Stimulated activated CD8-positive, alpha-beta memory T cell treated with anti-CD3 and anti-CD28 coated beads, Interleukin-7, amount 100 ng/mL, for 4 hours (primary cell): ENCODE measurements at places on chromosomes 11 and 22.

- DNase-seq: no peak
Measured at GRCh38 chr22:26267856-26268255, 98.6 kb downstream of the SEZ6L start.

GRCh38 chr11:70524096-70524922, 126.0 kb downstream of the CTTN start:
- no peak for DNase-seq

DNA sequence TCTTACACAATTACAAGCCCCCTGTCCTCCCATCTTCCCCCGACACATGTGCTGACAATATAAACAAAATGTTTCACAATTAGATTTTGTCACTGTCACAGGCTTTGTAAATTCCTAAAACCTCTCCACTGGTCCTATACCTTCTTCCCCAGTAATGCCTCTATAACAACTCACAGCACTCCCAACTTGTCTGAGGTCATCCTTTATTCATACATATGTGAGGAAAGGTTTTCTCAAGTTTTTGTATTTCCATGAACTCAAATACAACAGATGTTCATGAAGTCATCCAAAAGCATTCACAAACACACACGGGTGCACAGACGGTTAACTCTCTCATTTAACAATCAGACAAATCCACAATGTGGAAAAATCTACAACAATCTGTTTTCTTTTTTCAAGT, 1.9 kb downstream of the OR52H1 start:
- no peak for DNase-seq

- peak; percentile 65 for DNase-seq
Measured at GRCh38 chr22:22753526-22754267, 109.3 kb downstream of the GGTLC2 start.

DNA sequence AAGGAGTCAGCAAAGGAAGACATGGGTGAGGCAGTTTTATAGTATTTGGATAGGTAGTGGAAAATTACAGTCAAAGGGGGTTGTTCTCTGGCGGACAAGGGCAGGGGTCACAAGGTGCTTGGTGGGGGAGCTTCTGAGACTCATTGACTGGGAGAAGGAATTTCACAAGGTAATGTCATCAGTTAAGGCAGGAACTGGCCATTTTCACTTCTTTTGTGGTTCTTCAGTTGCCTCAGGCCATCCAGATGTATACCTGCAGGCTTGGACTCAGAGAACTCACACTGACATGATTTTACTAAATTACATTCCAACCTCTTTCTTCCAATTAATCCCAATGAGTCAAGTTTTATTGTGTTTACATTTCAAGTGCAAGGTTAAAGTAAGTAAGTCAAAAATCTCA, 240.5 kb upstream of the API5 start:
- DNase-seq: no peak

- no peak for DNase-seq
Measured at GRCh38 chr11:92738276-92738675, 231.2 kb upstream of the MTNR1B start.

DNA sequence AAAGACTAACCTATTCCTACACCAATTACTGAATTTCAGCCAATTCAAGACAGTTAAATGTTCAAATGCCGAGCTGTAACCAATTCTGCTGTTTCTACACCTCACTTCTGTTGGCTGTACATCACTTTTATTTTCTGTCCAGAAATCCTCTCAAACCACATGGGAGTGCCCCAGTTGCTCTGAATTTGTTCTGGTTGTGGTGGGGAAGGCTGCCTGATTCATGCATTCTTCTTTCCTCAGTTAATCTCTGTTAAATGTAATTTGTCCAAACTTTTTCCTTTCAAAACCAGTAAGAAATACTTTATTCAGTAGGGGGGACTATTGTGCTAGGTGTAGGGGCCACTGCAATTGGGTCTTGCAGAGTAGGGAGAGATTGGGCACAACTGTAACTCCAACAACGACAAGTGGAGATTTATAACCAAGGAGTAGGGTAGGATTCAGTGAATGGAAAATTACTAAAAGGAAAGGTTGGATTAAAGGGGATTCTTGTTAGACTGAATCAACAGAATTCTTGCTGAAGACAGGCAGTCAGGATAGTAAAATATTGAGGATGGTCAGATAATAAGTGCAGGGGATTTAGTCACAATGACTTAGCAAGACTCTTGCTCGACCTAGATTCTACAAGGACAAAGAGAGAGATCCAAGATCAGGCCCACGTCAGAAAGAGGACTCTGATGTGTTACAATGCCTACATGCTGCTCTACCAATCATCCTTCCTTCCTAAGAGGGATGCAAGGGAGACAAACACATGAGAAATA, 593.5 kb upstream of the FAT3 start:
- no peak for DNase-seq

DNA sequence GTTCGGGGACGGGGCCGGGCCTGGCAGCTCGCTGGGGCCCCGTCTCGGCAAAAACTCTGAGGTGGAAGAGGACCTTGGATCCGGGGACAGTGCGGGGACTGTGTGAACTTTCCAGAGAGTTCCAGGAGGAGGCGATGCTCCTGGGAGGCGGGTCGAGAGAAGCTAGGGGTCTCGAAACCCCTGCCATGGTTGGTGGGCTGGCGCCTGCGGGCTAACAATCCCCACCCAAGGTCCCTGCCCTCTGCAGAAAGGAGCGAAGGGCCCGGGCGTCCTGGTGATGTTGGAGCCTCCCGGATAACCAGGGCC, 4.7 kb upstream of the GRK2 start:
- no peak for DNase-seq

- no peak for DNase-seq
Measured at GRCh38 chr11:1481483-1481825, 5.1 kb downstream of the MOB2 start.

GRCh38 chr11:115469361-115469760, 34.9 kb downstream of the CADM1 start:
- DNase-seq: no peak

DNA sequence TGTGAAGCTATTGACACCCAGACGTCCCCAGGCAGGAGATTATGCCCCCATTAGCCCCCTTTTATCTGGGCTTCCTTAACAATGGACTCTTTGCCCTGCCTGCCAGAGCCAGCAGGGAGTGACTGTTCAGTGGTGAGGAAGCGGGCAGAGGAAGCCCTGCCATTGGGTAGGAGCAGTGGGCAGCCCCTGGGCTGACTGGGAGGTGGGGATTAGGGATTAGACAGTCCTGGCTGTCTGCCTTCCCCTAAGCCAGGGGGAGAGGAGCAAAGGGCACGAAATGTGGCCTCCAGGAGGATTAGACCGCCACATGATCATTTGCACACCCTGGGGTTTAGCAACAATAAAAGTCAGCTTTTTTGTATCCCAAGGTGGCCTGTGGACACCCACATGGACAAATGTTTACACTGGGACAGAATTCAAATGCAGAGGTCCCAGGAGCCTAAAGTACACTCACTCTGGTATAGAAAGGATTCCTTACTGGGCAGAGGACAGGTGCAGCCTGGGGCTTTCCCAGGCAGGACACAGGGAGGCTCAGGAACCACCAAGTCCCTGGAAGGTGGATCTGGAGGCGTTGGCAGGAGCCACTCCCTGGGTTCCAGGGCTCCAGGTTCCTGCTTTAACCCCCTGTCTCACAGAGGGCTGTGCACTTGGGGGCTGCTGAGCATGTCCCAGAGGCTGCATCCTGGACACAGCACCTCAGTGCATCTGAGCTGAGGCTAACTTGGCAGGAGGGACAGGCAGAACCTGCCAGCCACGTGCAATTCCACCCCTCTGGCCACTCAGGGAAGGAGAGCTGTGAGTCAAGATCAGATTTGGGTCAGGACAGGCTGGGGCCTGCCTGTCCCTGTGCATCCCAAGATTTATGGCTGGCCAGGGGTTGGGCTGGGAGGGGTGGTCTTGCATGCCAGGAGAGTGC, 2.1 kb downstream of the PNPLA3 start:
- DNase-seq: no peak

DNA sequence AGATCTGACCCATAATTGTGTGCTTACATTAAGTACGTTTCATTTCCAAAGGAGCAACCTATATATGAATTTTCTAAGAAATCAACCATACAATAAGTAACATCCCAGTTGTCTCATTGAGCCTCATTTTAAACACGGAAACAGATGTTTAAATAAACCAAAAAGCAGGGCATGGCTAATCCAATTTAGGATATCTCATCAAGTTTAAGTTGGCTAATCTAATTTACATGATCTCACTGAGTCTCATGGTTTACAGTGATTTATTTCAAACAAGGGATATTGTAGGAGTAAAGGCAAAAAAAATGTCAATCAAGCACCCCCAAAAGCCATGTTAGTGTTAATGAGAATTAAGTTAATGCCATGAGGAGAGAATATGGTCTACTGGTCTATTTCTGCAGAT, 499.8 kb upstream of the CCDC90B start:
- DNase-seq: no peak

GRCh38 chr11:130109386-130109785, 39.7 kb downstream of the APLP2 start:
- DNase-seq: no peak

DNA sequence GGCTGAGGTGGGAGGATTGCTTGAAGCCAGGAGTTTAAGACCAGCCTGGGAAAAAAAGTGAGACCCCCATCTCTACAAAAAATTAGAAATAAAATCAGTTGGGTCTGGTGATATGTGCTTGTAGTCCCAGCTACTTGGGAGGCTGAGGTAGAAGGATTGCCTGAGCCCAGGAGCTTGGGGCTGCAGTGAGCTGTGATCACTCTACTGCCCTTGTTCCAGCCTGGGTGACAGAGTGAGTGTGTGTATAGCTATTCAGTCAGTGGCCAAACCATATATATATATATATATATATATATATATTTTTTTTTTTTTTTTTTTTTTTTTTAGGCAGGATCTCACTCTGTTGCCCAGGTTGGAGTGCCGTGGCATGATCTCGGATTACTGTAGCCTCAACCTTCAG, 24.5 kb downstream of the ADM start:
- DNase-seq: no peak

- DNase-seq: no peak
Measured at GRCh38 chr22:44764974-44765373, 12.6 kb downstream of the ARHGAP8 start.

GRCh38 chr11:100557830-100558611, 129.1 kb upstream of the ARHGAP42 start:
- DNase-seq: no peak

GRCh38 chr11:15208378-15209222, 93.9 kb downstream of the INSC start:
- peak; percentile 45 for DNase-seq

DNA sequence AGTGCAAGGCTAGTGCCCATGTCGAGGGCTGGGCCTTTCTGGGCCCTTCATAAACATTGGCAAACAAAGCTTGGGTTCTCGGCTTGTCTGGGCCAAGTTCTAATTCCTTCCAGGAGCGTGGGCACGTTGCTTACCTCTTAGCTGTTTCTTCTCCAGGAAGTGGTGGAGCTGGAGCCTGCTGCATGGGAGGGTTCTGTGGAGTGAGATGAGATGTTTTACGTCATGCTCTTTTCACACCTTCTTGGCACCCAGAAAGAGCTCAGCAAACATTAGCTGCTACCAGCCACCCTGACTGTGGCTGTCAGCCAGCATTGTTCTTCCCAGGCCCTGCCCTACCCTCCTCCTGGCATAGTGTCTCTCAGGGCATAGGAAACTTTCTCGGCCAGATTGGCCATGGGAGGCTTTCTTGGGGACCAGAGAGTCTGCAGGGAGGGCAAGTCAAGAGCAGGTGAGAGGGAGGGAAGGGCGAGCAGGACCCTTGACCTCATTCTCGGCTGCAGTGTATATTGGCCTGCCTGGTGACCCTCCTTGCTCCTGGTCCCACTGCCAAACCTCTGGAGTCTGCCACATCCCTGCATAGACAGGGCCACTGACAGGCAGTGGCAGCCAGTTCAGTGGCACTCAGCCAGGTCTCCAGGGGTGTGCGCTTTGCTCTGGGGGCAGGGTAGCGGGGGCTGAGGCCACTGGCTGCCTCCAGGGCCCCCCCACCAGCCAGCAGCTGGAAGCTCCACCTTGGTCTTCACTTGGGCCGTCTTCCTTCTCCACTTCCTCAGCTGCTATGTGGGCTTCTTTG, 98.8 kb downstream of the BCR start:
- DNase-seq: peak; percentile 12

DNA sequence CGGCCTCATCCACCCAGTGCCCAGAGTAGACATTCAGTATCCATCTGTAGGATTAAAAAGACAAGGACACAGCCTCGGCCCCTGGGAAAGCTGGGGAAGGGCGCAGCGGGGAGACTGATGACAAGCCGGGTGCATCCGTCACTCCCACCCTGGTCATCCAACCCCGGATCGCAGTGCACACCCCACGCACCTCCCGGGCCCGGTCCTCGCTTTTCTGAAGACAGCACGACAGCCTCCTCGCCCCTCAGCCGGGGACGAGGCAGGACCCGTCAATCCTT, 1.1 kb downstream of the FCHSD2 start:
- no peak for DNase-seq

DNA sequence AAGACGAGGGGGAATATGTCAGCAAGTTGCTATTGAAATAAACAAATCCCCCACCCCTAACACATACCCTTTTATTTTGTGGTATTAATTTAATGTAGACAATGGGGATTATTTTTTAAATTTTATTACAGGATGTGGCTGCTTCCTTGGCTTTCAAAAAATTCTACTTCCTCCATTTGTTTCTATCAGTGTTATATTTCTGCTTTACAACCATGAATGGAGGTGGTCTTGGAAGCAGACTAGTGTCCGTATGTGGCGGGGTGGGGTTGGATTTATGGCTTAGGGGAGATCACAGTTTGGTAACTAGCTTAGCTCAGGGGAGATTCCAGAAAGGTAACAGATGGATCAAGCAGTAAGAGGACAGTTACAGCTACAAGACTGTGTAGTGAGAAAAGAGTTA, 39.3 kb upstream of the PICALM start:
- no peak for DNase-seq

GRCh38 chr11:16215352-16215751, 141.0 kb downstream of the SOX6 start:
- no peak for DNase-seq

GRCh38 chr11:7353100-7353499, 101.4 kb downstream of the SYT9 start:
- DNase-seq: no peak

- no peak for DNase-seq
Measured at GRCh38 chr11:87456499-87456898, 418.8 kb downstream of the TMEM135 start.

- DNase-seq: no peak
Measured at GRCh38 chr11:17459236-17459896, 17.3 kb downstream of the ABCC8 start.

GRCh38 chr11:86800960-86801272, 574 bp downstream of the PRSS23 start:
- no peak for DNase-seq

GRCh38 chr11:44145011-44145775, 49.7 kb downstream of the EXT2 start:
- DNase-seq: no peak

DNA sequence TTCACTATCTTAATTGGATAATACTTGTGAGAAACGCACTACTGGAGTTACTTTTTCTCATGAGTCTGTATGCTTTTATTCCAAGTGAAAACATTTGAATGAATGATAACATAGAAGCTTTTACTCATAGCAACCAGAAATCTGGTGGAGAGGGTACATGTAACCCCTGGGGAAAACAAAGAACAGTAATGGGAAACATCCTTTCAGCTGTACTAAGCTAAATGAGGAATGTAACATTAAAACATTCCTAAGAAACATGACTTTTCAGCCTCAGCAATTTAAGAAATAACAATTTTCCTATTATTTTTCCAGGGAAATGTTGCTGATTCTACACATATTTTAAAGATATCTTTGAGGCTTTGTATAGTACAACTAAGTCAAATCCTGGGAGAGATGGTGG, 97.2 kb upstream of the CEP126 start:
- no peak for DNase-seq

GRCh38 chr11:18705651-18706281, 7.2 kb downstream of the TMEM86A start:
- no peak for DNase-seq
